ENCODE measurements at places on chromosomes 1 and 21. TPM values are rescaled to one million over a fixed set of nuclear protein-coding genes. Genes with fewer than 3 reads are reported as not detected.

LYPD8 gene
- total RNA-seq, result 18.8 TPM

MYOC gene
- not detected for total RNA-seq

CFAP126 gene
- 1.1 TPM for total RNA-seq

IL23R gene
- total RNA-seq, result not detected

PTGER3 gene
- 3.5 TPM for total RNA-seq

S100A12 gene
- 16.8 TPM for total RNA-seq

CR2 gene
- 0.24 TPM for total RNA-seq

PADI2 gene
- total RNA-seq, result 141 TPM

CELA3A gene
- total RNA-seq, result not detected

AK2 gene
- total RNA-seq, result 86.1 TPM

SLC19A2 gene
- total RNA-seq, result 8.6 TPM

TMEM79 gene
- total RNA-seq, result 2.8 TPM

SNAP47 gene
- total RNA-seq, result 80.1 TPM

CCDC190 gene
- total RNA-seq, result 1.7 TPM

LORICRIN gene
- total RNA-seq, result not detected

FAM72B gene
- total RNA-seq, result 1.9 TPM

TMEM200B gene
- total RNA-seq, result 2.7 TPM

TINAGL1 gene
- 18.2 TPM for total RNA-seq

AMY2A gene
- 1.8 TPM for total RNA-seq

RABIF gene
- 12.6 TPM for total RNA-seq

FCRL1 gene
- total RNA-seq, result not detected

HSF2BP gene
- total RNA-seq, result 1.9 TPM

ADAMTSL4 gene
- 0.94 TPM for total RNA-seq

HNRNPCL1 gene
- not detected for total RNA-seq

UMODL1 gene
- 0.60 TPM for total RNA-seq

OR2T12 gene
- not detected for total RNA-seq

DCDC2B gene
- not detected for total RNA-seq

SELL gene
- 8.9 TPM for total RNA-seq

RAD54L gene
- total RNA-seq, result 4.8 TPM

ERICH3 gene
- total RNA-seq, result 23.3 TPM

TPTE gene
- not detected for total RNA-seq

ZSWIM5 gene
- total RNA-seq, result 9.7 TPM

ETNK2 gene
- 5.4 TPM for total RNA-seq

MX1 gene
- 27.2 TPM for total RNA-seq

DIO1 gene
- total RNA-seq, result not detected
